ENCODE measurements at places on chromosomes 6 and 20. TPM values are rescaled to one million over a fixed set of nuclear protein-coding genes. Genes with fewer than 3 reads are reported as not detected.

CRISP1 gene
- not detected for total RNA-seq

L3MBTL1 gene
- 6.4 TPM for total RNA-seq

HNF4A gene
- total RNA-seq: 125 TPM

NOX3 gene
- not detected for total RNA-seq

TNF gene
- 1.1 TPM for total RNA-seq

FAM83C gene
- total RNA-seq: 0.41 TPM

C6orf15 gene
- total RNA-seq: not detected

PXMP4 gene
- 14.5 TPM for total RNA-seq

ENPP1 gene
- 12.7 TPM for total RNA-seq

BACH2 gene
- 1.6 TPM for total RNA-seq

GTSF1L gene
- not detected for total RNA-seq

EDN1 gene
- total RNA-seq: 8.4 TPM

CEBPB gene
- total RNA-seq: 20.2 TPM

KHDC1 gene
- 0.75 TPM for total RNA-seq

OOEP gene
- total RNA-seq: 0.41 TPM

PRPH2 gene
- 0.72 TPM for total RNA-seq

RPP40 gene
- total RNA-seq: 3.4 TPM

TFAP2D gene
- not detected for total RNA-seq

PAK5 gene
- 0.13 TPM for total RNA-seq

CLIC5 gene
- total RNA-seq: 242 TPM

POLR1H gene
- 23.0 TPM for total RNA-seq

RRAGD gene
- 17.6 TPM for total RNA-seq

TRIM31 gene
- 121 TPM for total RNA-seq

HTR1B gene
- total RNA-seq: not detected

GSTA3 gene
- not detected for total RNA-seq

HDDC2 gene
- total RNA-seq: 64.2 TPM

PPP1R3G gene
- 0.55 TPM for total RNA-seq

FOXS1 gene
- not detected for total RNA-seq

THEMIS gene
- 1.2 TPM for total RNA-seq

GSS gene
- 45.2 TPM for total RNA-seq

GNL1 gene
- total RNA-seq: 48.1 TPM

IRAK1BP1 gene
- total RNA-seq: 4.6 TPM

SOD2 gene
- 462 TPM for total RNA-seq

RAB44 gene
- total RNA-seq: 0.32 TPM

AKAP7 gene
- total RNA-seq: 21.9 TPM

BRD2 gene
- 133 TPM for total RNA-seq

CUL7 gene
- total RNA-seq: 15.3 TPM

SLC22A3 gene
- 7.3 TPM for total RNA-seq

ARFGEF3 gene
- total RNA-seq: 21.1 TPM

TEAD3 gene
- 98.0 TPM for total RNA-seq

CCN5 gene
- total RNA-seq: 6.3 TPM

HLA-DQA1 gene
- total RNA-seq: 9.9 TPM

MATN4 gene
- total RNA-seq: not detected

ZBTB12 gene
- 2.3 TPM for total RNA-seq

ZSCAN16 gene
- total RNA-seq: 7.4 TPM

ATF6B gene
- 121 TPM for total RNA-seq

WFDC2 gene
- total RNA-seq: 65.7 TPM

AURKA gene
- 7.9 TPM for total RNA-seq

CGAS gene
- total RNA-seq: 5.4 TPM

Measured in mucosa of descending colon (tissue), 3 donors.